ENCODE measurements at places on chromosomes 3 and 15.

DNA sequence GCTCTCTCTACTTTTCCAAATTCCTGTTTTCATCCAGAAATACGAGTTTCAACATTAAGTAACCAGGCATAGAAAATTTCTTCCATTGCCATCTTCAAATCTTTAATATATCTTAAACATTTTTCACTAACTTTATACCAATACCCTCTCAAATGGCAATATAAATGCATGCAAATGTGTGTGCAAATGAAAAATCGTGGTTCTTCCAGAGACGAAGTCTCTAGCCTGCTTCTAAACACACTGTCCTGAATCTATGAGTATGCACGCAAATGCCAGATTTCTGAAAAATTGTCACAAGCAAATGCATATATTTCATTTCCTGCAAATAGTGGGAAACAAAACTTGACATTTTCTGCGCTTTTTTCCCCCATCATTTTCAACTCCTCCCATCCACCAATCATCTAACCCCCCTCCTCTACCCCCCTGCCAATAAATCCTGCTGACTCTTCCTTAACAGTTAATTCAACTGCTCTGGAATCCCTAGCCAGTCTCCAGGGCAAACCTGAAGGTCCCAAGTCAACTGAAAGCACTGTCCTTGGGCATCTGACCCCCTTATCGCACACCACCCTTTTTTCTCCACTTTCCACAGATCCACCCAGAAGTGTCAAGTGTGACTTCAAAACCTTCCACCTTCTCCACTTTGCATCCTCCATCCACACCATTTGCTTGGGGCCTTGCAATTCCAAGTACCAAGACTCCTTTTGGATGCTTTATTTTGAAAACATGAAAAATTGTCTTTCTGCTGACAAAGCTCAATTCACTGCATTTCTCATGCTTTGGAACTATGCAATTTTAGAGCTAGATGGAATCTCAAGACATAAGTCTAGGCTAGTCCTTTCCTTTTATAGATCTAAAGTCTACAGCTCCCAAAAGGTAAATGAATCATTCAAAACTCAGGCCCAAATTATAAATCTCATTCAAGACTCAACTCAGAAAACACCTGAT lies 144.7 kb downstream of the OSBPL10 start:
- no peak for DNase-seq

DNA sequence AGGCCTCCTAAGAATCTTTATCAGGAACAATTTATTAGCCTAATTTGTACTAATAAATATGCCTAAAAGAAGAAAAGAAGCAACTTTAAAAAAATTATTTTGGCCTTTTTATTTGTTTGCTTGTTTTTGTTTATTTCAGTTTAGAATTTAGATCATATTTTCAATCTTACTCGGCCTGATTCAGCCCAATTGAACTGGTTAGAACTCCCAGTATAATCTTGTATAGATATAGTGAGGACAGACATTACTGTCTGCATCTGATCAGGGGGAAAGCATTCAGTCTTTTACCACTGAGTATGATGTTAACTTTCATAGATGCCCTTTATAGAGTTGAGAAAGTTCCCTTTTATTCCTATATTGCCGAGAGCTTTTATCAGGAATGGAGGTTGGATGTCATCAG lies 56.0 kb upstream of the CSTA start:
- no peak for DNase-seq

- DNase-seq, result no peak
Observed at GRCh38 chr3:67640023-67640660, 14.3 kb downstream of the SUCLG2 start.

DNA sequence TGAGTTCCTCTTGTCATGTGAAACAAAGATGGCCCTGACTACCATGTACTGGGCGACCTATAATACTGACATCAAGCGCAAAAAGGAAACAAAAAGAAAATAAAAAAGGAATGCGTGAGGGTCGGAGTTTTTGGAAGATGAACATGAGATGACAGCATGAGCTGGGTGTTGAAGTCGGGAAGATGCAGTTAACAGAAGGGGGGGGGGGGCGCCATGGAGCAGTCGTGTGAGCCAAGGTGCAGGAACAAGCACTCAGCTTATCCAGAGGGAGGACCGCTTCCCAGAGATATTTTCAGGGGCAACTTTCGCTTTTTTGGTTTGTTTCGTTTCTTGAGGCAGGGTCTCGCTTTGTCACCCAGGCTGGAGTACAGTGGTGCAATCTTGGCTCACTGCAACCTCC lies 110.2 kb downstream of the RORA start:
- no peak for DNase-seq

DNA sequence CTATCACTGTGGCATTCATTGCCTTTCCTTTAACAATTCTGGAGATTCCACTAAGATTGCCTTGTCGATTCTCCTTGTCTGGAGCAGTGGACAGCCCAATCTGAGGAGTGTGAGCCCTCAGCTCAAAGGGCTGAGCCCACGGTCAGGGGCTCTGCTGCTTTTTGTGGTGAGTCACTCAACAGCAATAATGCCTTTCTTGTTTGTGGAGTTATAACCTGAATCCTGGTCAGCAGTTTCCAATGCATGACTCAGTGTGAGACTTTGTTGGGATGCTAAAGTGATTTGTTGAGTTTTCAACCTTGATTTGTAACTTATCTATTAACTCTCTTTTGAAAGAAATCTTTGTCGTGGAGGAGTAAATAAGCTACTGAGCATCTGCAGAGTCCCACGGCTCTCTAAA lies 183.5 kb downstream of the TJP1 start:
- DNase-seq, result no peak

- DNase-seq, result no peak
Observed at GRCh38 chr3:72530426-72530825, 317.8 kb downstream of the SHQ1 start.

DNA sequence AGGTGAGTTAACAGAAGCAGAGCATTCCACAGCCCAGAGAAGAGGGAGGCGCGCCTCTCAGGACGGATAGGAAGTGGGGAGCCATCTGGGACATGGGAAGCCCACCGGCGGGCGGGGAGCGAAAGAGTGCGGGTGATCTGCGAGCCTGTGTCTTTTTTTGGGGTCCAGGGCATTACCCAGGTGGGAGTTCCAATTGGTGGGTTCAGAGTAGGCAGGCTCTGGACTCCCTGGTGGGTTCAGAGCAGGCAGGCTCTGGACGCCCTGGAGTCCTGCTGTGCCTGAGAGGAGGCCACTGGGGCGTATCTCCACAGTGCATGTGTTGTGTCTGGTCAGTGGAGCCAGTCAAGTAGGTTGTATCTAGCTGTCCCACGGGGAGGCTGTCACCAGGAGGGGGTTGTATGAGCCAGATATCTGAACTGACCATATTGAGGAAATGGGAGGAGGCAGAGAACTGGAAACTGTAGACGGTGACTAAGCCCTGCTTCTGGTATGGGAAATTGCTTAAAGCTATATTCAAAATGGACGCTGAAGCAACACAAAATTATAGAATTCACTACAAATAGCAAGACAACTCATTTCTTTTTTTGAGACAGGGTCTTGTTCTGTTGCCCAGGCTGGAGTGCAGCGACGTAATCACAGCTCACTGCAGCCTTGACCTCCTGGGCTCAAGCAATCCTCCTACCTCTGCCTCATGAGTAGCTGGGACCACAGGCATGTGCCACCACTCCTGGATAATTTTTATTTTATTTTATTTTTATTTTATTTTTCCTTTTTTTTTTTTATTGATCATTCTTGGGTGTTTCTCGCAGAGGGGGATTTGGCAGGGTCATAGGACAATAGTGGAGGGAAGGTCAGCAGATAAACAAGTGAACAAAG lies 34.5 kb upstream of the CHST2 start:
- no peak for DNase-seq

DNA sequence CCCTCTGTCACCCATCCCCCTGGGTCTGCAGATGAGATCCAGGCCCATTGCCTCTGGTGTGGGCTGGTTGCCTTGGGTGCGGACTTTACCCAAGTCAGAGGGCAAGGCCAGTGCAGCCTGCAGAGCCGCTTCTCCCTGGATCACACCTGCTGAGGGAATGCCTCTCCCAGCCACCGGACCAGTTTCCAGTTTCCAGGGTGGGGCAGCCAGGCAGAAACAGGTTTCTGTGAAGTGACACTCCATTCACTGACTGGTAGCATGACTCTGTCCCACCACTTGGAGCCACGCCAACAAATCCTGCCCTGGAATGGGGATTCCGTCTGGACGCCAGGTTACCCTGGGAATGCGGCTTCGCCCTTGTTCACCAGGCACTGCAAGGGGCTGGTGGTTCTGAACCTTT lies 30.0 kb downstream of the PAQR5 start:
- no peak for DNase-seq

DNA sequence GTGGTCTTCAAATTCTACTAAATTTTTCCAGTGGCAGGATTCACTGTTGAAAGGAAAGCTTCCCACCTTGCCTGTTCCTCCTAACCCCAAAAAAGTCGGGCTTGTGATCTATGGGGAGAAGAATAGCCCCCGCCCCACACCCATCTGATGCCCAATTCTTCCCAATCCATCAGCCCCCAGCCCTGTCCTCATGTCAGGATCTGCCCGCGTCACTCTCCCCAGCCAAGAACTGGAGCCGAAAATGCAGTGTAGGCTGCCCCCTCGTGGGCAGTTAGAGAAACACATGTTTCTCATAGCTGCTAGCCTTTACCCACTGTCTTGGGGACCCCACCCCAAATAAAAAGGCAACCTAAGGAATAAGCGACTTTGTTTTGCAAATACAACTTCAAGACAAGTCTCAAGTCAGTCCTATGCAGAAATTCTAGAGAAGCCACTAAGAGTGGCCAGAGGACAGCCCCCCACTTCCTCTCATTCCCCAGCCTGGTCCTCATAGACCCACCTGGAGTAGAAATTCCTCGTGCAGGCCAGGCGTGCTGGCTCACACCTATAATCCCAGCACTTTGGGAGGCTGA lies 13.0 kb upstream of the CSK start:
- peak; percentile 48 for DNase-seq

GRCh38 chr15:39697509-39697908 lies 85.1 kb downstream of the FSIP1 start:
- DNase-seq, result no peak

- no peak for DNase-seq
Observed at GRCh38 chr3:189748046-189748445, 116.9 kb downstream of the TP63 start.

DNA sequence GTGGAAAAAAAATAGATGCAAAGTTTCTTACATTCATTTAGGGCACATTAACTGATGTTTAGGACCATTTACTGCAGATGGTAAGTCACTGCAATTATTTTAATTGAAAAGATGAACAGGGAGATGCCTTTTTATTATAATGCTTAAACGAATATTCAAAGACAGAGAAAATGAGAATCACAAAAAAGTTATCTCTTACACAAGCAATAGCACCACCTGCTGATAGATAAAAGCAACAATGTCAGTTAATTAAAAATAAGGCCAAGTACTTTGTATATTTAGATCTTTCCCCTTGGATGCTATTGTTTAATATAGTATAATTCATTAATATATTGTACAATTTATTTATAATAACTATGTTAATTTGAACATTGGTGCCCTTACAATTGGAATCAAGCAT lies 55.9 kb downstream of the IFT80 start:
- DNase-seq, result no peak

GRCh38 chr3:37734886-37735285 lies 126.8 kb upstream of the CTDSPL start:
- no peak for DNase-seq

DNA sequence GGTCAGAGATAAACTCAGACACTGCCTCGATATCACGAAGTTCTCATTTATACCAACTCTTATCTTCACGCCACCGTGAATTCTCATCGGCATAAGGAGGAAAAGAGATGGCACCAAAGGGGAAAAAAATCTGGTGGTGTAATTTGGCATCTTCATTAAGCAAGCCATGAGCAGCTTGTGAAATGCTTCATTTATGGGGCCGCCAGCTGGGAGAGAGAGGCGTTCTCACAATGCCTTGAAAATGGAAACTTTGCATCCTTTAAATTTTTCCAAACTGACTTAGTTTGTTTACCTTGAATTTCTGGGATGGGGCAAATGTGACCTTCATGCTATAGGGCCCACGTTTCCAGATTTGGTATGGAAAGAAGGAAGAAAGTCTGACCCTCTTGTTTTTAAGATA lies 242.5 kb upstream of the ST8SIA2 start:
- no peak for DNase-seq

DNA sequence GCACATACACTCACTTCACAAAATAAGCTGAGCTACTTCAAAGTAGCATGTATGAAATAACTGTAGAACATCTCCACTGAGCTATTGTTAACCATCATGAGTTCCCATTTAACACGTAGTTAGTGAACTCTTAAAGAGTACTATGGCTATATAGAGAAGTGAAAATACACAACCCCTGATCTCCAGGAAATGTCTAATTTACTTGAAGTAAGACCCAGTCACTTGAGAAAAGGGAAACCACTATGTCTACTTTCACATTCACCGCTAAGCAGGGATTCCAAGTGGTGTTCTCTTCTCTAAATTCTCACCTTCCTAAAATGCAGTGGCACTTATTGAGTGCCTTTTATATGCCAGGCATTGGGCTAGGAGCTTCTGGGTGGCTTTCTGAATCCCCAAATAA lies 35.0 kb upstream of the COLQ start:
- no peak for DNase-seq

DNA sequence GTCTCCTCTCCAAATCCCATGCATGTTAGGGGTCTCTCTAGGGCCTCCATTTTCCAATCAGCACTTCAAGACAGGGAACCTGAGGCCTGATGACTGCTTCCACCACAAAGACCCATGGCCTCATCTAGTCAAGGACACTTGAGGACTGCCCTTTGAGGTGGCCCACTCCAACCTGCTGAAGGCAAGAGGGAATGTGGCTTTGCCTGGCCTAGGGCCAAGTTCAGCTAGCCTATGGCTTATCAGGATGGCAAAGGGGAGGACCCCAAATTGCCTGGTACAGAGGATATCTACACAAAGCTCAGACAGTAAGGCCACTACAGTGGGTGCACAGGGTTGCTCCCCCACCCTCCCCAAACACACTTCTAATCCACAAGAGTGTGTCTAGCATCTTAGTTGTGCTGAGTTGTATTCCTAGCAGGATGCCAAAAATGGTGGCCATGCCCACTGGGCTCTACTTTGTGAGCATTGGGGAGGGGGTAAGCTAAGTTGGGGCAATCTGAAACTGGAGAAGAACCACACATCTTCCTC lies 10.0 kb upstream of the GRAMD2A start:
- DNase-seq, result no peak

DNA sequence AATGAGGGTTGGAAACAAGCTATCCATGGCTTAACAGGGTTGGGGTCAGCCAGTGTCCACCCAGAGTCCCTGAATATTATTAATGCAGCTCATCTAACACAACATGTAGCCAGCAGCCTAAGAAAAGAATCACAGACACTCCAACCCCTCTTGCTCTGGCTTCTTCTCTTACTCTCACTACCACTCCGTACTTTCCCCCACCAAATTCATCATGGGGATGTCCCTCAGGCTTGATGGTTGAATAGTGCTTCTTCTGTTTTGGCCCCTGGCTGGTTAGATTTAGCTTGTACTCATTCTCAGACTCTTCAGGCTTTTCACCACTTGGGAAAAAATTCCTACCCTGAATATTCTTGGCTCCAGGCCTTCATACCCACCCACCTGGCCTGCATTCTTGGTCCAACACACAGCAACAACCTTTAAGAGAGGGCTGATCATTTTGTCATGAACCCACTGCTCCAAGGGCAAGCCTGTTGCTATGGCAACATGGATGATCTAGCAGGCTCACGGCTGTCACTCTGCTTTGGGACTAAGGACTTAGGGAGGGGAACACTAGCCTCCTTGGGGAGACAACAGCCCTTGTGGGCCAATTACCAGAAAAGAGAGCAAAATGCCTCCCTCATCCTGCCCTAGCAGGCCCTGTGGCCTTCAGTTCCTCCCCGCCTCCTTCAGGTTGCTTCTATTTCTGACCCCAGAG lies 9.4 kb upstream of the MED12L start:
- no peak for DNase-seq
